Panc1 (cell line): ENCODE measurements at places on chromosomes 7 and 10. TPM values are rescaled to one million over a fixed set of nuclear protein-coding genes. Genes with fewer than 3 reads are reported as not detected.

Gene VWDE
- 8.5 TPM for total RNA-seq

Gene AKR1C8
- total RNA-seq = not detected

Gene UCMA
- not detected for total RNA-seq

Gene FAM25C
- total RNA-seq = not detected

Gene CTNNA3
- total RNA-seq = 0.85 TPM

Gene POU6F2
- total RNA-seq = not detected
